Astrocyte of the spinal cord (primary cell): ENCODE measurements at places on chromosomes 5 and 9.

- DNase-seq, result no peak
Measured at GRCh38 chr9:117938896-117939295, 234.7 kb downstream of the TLR4 start.

- no peak for DNase-seq
Measured at GRCh38 chr9:136493567-136493971, 10.7 kb upstream of the SEC16A start.

DNA sequence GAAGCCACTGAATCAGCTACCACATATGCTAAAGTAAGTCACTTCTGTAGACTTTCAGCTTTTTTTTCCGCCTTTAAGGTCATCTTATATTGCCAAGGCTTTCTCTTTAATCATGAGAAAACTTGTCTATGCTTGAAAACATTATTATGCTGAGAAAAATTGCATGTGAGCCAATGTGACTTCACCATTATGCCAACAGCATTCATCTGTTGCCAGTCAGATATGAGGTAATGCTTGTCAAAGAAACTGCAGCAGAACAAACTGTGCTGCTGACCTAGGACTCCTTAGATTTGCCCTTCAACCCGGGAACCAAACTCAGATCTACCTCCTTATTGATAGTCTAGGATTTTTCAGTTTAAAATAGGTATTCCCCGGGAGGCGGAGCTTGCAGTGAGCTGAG is 34.3 kb downstream of the SLC44A1 start:
- DNase-seq, result no peak

- no peak for DNase-seq
Measured at GRCh38 chr9:89001917-89002540, 10.8 kb downstream of the S1PR3 start.

DNA sequence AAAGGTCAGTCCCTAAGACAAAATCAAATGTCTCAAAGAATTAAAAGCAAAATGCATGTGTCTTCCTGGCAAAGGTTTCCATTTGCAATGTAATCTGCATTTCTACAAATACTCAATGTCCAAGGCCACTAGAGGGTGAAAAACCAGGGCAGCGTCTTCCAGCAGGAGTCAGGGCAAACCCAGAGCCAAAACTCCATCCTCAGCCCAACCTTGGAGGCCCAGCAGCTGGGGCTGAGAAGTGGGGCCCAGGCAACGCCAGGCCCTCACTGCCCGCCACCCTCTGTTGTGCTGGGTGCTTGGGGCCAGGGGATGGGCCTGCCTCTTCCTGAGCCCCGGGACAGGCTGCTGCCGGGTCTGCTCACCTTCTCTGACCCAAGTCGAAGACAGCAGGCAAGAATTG is 200.1 kb downstream of the PAX5 start:
- DNase-seq, result no peak
